ENCODE measurements at places on chromosomes 3 and 15.

- peak; percentile 67 for DNase-seq
Observed at GRCh38 chr3:43153216-43154083, 47.6 kb upstream of the POMGNT2 start.

DNA sequence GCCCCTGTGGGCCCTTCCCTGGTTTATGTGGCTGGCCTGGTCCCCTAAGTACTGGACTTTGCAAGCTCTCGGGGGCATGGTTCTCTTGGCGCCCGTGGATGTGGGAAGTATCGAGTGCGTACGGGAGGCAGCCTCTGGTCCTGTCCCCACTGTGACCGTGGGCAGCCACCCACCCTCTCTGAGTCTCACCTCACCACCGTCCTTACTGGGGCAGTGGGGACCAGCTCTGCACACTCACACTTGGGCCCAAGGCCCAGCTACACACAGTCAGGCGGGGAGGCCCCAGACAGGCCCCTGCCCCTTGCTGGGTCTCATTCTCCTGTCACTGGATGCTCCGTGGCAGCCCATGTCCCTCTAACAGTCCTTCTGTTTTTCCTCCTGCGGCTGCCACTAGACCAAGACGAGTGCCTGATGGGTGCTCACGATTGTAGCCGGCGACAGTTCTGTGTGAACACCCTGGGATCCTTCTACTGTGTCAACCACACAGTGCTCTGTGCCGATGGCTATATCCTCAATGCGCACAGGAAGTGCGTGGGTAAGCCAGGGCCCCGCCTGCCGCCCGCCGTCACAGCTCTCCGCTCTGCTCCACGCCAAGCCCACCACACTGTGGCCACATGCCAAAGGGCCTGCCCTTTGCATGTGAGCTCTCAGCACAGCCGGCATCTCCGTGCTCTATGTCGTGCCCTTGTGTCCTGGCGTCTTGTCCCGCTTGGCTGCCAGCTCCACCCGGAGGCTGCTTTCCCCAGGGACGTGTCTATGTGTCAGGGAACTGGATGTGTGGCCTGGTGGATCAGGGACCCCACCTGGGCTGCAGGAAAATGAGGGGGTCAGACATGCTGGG lies 72.7 kb downstream of the FBLN2 start:
- DNase-seq = peak; percentile 62

- peak; percentile 63 for DNase-seq
Observed at GRCh38 chr3:54988838-54989630, 61.2 kb upstream of the LRTM1 start.

DNA sequence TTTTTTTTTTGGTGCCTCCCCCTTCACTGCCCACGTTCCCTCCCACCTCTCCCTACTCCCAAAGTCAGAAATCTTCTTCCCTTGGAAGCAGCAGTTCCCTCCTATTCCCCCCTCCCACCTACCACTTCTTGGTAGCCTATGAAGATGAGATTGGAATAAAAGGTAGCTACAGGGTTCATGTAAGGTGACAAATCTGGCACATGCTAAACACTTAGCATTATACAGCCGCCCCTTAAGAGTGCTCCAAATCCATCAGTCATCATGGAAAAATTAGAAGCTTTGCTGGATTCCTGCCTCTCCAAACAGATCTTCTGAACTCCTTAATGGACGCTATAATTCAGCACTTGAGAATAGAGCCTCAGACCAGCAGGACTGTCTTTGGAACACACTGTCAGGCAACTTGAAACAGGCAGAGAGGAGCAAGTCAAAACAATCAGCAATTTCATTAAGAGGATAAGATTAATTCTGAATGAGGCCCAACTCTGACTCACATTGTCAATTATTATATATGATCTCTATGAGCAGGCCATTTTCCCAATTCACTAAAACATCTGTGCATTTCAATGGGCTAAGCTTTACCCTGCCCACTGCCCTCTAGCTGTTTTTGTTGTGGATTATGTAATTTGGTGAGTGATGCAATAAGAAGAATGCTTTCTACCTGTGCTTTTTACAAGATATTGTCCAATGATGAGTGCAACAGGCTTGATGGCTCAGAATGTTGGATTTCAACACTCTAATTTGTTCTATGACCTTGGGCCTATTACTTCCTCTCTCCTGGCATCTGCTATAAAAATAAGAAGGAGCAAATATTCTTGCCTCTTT lies 34.6 kb upstream of the SPRED1 start:
- DNase-seq = no peak

- DNase-seq = no peak
Observed at GRCh38 chr3:118782755-118783202, 251.9 kb downstream of the IGSF11 start.

Data from femur (tissue), 1 donor.